ENCODE measurements at places on chromosomes 16 and 17.

GRCh38 chr16:85950136-85950918, 51.4 kb downstream of the IRF8 start:
- no peak for DNase-seq

GRCh38 chr17:39995438-39995837, 14.8 kb downstream of the PSMD3 start:
- no peak for DNase-seq

DNA sequence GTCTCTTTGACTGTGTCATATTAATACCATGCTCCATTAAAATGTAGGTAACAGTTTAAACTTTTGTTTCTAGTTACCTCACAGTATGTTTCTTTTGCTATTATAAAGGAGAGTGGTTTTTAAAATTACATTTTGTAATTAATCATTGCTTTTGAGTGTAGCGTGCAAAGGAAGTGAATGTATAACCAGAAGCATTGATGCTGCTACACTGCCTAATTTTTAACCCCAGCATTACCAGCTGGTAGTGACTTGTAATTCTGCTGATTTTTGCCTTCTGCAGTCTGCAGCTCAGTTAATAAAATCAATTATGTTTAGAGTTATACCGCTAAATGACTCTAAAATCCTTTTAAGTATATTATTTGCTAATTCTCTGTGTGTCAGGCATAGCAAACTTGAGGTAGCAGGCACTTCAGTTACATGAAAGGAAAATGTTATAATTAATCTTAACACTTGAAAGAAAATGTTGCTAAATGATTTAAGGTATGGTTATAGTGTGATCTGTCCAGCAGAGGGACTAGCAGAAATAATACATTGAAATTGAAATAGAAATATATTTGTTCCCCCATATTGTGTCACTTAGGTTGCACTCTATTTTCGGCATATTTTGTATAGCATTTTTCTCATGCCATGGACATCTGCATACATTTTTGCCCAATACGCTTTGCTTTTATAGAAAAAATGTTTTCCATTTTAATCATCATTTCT, 388.5 kb downstream of the CNTNAP4 start:
- no peak for DNase-seq

- no peak for DNase-seq
Measured at GRCh38 chr16:23629516-23629915, 11.6 kb downstream of the PALB2 start.

DNA sequence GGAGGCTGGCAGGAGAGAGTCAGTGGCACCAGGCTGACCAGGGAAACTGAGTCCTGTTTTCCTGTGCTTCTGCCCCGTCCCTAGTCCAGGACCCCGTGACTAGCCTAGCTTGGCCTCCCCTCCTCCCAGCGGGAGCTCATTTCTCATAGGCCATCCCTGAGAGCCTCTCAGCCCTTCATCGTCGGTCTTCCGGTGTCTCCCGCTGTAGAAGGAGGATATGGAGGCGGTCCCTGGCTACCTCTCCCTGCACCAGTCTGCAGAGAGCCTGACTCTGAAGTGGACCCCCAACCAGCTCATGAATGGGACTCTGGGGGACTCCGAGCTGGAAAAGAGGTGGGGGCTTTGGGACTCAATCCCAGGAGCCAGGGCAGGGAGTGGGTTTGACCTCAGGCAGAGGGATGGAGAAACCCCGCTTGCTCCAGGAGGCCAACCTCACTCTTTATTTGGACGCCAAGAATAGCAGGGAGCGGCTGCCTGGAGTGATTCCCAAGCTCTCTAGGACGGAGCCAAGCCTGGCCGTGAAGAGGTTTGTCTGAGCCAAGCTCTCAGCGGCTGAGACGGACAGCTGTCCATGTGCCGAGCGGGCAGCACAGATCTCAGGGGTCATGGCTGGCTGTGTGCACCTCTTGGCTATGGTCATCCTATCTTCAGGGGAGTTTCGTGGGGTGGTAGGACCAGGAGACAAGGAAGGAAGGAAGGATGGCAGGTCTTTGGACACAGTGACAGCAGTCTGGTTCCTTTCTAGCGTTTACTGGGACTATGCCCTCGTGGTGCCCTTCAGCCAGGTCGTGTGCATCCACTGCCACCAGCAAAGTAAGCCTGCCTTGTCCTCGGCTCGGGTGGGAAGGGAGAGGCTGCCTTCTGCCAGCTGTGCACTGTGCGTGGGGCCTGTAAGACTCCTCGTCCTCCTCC, 26.8 kb downstream of the SGSM2 start:
- no peak for DNase-seq

DNA sequence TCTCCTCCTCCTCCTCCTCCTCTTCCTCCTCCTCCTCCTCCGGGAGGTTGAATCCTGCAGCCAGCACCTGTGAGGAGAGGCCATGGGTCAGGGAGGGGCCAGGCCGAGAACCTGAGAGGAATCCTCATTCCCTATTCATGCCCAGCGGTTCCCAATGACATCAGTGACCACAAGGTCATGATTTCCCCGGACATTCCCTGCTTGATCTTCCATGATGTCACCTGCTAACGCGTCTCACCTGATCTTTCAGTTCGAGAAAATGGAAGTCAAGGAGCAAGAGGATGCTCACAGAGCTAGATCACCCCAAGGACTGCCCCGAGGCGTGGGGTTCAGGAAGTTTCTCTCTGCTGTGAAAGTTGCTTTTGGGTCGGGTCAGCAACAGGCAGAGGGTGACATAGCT, 5.4 kb downstream of the APOBR start:
- DNase-seq = no peak
